Mesothelial cell of epicardium (in vitro differentiated cells): ENCODE measurements at places on chromosomes 2 and 18.

GRCh38 chr2:216392018-216392562 is 19.8 kb upstream of the MARCHF4 start:
- no peak for DNase-seq

GRCh38 chr2:203751685-203752271 is 45.3 kb downstream of the CD28 start:
- DNase-seq = no peak

GRCh38 chr18:79210002-79210910 is 141.1 kb downstream of the ATP9B start:
- DNase-seq = no peak

DNA sequence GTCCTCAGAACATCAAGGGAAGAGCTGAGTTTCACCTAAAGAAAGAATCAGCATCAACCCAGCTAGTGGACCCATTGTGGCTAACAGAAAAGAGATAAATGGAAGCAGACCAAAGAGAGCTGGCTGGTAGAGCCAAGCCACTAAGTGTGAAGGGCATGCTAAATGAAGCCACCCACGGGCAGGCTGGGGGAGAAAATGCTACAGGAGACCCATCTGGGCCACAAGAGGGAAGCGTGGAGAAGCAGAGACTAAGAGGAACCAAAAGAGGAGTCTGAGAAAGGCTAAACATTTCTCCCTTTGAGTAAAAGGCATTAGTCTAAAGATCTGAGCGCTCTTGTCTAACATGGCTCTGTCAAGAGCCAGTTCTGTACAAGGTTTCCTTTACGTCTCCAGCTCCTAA is 15.8 kb downstream of the CWC22 start:
- DNase-seq = no peak

GRCh38 chr2:223041527-223042109 is 10.4 kb upstream of the KCNE4 start:
- DNase-seq = no peak

DNA sequence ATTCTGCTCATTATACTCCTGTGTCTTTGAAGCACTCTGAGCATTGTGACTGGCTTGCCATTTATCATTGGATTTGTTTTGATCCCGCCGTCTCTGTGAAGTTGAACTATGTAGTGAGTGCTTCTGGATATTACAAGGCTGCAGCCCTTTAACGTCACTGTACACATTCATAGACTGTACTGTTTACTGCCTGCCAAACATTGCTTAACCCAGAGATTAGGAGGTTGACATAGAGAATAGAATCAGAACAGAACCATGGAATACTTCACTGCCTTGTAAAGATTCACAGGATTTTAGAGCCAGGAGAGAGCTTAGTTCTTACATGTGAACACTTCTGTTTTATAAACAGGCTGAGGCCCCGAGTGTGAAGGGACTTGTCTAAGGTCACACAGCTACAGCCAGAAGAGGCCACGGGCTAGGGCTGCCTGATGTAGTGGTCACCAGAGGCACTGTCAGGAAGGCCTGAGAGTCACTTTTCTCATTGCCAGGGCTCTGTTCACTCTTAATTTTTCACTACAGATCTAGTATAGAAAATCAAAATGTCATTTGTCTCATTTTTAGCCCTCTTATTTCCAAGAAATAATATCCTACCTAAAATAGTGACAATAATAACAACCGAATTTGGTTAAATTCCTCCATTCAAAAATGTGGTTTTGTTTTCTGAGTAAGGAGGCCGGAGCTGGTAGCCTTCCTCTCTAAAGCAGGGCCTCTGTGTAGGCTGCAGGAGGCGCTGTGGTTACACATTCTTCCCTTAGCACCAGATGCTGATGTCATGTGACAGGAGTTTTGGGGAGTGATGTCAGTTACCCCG is 87.9 kb downstream of the UGGT1 start:
- DNase-seq = no peak

DNA sequence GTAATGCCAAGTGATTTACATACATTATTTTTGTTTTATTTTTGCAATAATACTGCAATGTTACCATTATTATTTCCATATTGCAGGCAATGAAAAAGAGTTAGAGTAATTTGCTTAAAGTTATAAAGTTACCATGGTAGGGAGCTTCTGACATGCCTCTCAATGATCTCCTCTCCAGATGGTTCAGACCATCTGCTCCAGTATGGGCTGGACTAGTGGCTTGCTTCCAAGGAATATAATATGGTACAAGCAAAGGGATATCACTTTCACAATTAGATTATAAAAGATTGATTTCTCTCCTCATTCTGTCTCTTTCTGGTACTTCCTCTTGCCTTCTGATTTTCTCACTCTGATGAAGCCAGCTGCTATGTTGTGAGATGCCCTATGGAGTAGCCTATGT is 245.4 kb downstream of the INSIG2 start:
- DNase-seq = no peak

DNA sequence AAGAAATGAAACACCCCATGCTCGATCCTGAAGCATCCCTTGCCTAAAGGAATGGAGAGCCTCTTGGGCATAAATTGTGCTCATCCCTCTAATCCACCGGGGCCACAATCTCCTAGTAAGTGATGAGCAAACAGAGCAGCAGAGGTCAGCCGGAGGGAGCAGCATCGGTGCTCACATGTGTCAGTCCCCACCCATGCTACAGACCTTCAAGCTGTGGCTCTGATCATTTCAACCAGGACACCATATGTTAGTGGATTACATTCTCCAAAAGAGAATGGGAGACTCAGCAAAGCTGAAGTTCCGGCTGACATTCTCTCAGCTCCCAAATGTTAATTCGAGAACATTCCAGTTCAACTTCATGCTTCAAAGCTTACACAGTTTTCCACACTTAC is 75.6 kb downstream of the AAK1 start:
- no peak for DNase-seq

- DNase-seq = no peak
Observed at GRCh38 chr18:77035380-77036187, 97.0 kb downstream of the MBP start.

- no peak for DNase-seq
Observed at GRCh38 chr2:235958221-235958930, 209.8 kb downstream of the GBX2 start.

DNA sequence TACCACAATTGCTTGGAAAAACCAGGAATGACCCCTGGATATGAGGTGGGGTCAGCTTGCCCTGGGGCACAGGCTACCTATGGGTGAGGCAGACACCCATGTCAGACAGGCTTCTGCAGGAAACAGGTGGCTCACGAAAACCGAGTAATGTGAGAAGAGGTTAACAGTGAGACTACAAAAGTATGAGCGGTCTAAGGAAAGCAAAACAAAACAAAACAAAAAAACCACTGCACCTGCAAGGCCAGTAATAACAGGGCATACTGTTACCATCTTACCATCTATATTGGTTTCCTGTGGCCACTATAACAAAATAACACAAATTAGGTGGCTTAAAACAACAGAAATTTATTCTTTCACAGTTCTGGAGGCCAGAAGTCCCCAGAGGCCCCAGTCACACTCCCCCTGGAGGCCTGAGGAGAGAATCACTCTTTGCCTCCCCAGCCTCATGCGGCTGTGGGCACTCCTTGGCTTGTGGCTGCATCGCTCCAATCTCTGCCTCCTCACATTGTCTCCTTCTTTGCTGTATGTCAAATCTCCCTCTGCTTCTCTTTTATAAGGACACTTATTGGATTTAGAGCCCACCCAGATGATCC is 86.6 kb upstream of the EPC2 start:
- DNase-seq = no peak

DNA sequence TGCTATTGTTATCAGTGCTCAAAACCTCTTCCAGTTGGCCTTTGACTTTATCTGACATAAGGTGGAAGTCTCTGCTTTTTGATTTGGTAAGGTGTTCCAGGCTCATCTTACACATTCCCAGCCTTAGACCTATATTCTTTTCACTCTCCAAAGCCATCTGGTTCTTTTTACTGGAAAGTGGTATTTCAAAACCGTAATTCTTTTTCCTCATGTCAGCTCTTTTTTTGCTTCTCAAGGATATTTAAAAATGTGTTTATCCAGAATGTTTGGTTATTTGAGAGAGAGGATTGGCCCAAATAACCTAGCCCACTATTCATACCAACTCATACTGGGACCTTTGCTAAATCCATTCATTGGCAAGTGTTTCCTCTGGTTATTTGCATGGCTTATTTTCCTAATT is 411.2 kb upstream of the PIK3C3 start:
- DNase-seq = no peak

GRCh38 chr2:11100976-11101375 is 54.3 kb upstream of the SLC66A3 start:
- no peak for DNase-seq

DNA sequence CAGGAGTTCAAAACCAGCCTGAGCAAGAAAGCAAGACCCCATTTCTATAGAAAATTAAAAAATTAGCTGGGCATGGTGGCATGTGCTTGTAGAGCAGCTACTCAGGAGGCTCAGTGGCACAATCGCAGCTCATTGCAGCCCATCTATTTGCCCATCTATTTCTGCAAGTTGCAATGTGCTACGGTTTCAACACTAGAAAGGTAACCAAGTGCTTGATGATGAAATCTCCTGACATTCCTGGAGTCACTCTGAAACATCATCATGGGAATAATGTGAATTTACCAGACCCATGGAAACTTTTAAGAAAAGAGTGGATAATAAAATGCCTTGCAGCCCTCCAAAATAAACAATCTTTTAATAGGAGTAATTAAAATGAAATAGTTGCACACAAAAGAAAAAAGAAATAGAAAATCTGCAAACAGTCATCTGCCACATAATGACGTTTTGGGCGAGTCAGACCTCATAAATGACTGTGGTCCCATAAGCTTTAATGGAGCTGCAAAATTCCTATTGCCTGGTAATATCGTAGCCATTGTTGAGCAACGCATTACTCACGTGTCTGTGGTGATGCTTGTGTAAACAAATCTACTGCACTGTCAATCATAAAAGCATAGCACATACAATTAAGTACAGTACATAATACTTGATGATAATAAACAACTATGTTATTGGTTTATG is 46.6 kb upstream of the AMMECR1L start:
- no peak for DNase-seq
